SK-MEL-5 (cell line): ENCODE measurements at places on chromosomes 5 and 9. TPM values are rescaled to one million over a fixed set of nuclear protein-coding genes. Genes with fewer than 3 reads are reported as not detected.

SLC4A9 gene
- total RNA-seq, result 0.16 and 0.18 TPM in 2 replicates

C5orf52 gene
- total RNA-seq, result not detected in 2 replicates

- DNase-seq, result no peak
Observed at GRCh38 chr9:37030611-37030939, 3.5 kb downstream of the PAX5 start.

DNA sequence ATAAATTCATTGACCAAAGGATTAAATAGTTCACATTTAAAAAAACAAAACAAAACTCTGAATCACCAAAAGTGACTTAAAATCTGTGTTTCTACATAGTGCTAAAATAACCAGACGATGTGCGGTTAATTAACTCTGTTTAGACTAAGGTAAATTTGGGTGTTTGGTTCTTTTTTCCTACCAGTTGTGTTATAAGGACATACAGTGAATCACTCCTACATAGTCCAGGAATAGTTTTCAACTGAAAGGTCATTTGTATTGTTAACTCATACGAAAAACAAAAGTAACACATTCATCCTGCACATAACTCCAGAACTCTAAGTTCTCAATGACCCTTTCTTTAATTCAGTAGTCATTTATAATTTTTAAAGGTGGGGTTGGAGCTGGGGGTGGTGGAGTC is 203.7 kb downstream of the GLIS3 start:
- DNase-seq, result no peak

DNA sequence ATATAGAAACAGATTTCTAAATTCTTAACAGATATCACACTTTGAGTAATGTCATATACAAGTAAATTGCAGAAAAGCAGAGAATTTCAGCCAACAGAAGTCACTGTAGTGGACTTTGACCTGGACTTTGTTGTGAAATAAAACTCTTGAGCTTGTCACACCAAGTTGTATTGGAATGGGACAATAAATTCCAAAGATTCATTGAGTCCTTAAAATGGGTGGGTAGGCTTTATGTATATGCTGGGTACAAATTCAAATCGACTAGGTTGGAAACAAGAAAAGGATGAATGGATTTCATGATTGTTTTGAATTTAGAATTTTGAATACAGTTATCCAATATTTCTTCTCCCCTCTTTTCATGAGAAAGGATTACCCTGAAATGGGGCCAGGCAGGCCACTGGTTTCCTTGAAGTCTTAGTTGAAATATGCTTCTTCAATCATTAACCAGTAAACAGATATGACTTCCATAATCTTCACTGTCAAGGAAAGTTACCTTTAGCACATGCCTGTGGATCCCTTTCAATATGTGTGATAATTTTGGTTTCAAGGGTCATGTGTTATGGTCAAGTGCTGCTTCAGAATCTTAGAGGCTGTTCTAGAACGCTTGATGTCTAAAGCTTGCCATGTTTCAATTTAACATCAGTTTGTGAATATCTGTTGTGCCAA is 25.7 kb downstream of the PIP5K1B start:
- no peak for DNase-seq

GRCh38 chr9:136060671-136061371 is 34.3 kb downstream of the NACC2 start:
- DNase-seq, result no peak

GRCh38 chr5:114377946-114378345 is 16.1 kb downstream of the KCNN2 start:
- DNase-seq, result no peak

DNA sequence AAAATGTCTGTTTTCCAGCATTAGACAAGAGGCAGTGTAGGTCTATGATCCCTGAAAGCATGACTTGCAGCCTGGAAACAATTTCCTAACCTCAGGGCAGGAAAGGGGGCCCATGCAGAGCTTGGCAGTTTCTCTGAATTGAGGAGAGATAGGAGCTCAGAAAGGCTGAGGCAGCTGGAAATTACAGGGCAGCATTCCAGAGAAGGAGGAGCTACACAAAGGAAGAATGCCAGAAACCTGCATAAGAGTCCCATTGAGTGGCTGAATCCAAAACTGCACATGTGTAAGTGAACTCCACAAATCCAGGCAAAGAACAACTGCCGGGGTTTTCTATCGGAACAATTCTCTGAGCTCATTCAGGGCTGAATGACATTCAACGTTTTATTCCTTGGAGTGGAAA is 346.8 kb downstream of the PIK3R1 start:
- DNase-seq, result peak; percentile 74

BARHL1 gene
- total RNA-seq, result not detected in 2 replicates

ADAMTS6 gene
- 4.3 and 4.5 TPM in 2 replicates for total RNA-seq

ZNG1A gene
- total RNA-seq, result 8.6 and 10.5 TPM in 2 replicates

GRCh38 chr9:75084081-75084672 is 3.8 kb downstream of the NMRK1 start:
- peak; percentile 55 for DNase-seq

DNA sequence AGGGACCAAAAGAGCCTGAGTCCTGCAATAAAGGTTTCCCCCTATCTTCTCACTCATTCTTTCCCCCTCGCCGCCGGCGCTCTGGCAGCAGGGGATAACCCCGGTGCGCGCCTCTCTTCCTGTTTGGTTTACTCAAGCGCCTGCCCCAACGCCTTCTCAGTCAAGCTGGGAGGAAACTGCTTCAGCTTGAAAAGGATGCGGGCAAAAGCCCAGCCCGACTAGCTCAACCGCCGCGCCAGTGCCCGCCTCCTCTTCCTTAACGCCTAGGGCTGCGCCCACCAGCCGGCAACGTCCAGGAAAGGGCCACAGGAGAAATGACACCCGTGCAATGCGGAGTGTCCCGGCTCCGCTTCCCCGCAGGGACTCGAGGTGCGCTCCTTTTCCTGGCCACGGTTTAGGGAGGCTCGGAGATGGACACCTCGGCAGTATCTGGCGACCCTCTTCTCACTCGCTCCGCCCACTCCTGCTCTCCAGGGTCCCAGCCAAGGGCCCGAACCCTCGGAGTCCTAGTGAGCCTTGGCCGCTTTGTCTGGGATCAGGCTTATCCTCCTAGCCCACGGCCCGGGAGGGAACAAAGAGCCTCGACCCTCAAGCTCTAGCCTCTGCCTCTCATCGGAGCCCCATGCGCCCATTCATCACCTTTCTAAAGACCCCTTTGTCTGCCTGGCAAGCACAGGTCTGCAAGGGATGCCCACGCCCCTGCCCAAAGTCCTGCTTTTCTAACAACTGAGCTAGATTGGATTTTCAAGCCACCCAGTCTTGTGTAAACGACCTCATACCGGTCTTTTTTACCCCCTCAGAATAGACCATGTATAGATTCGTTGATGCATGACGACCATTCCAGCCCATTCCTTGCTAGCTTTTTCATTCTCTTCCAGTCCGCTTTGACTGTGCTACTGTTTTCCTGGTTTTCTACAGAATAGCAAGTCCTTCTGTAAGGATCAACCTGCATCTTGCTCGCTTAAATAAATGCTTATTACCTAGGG is 2.0 kb downstream of the ST8SIA4 start:
- DNase-seq, result peak; percentile 6

DNA sequence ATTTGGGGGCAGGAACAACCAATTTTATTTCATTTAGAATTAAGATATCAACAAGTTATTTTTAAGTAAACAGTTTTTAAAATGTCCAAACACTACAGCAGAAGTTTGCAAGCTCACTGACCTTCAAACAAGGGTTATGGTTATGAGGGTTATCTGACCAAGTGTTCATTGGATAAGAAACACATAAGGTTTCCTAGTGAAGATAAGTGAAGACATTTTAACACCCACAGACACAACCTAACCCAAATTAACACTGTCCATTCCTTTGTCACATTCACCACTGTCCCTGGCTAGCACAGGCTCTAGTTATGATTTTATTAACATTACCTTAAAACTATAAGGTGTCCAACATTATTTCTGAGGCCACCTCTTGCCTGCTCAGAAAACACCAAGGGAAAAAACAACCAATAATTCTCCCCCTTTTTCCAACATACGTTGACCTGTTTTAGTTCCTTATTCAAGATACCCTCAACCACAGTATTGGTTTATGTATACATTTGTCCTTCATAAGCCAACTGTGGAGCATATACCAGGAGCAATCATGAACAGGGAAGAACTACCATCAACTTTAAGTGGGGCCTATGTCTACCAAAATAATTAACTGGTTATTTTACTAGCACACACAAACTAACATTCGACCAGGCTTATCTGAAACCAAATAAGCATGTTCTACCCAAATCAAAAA is 4.0 kb downstream of the ETF1 start:
- DNase-seq, result no peak

DNA sequence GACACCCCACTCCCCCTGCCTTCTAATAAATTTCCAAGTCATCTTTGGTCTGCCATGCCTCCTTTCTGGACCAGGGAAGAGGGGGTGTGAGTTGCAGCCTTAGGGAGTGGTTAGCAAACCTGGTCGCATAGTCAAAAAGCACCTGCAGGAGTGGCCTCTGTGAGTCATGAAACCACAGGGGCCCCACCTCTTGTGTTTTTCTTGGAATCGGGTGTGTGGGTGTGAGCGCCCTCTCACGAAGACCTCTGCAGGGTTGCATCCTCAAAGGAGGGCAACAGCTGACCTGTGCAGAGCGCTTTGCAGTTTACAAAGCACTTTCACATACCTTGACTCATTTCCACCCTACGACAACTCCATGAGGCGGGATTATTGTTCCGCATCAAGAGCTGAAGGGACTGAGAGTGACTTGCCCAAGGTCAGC is 36.8 kb upstream of the TEX48 start:
- DNase-seq, result no peak

- no peak for DNase-seq
Observed at GRCh38 chr5:154477382-154478223, 424 bp downstream of the HAND1 start.

- DNase-seq, result no peak
Observed at GRCh38 chr5:100566382-100567141, 31.4 kb downstream of the FAM174A start.

DNA sequence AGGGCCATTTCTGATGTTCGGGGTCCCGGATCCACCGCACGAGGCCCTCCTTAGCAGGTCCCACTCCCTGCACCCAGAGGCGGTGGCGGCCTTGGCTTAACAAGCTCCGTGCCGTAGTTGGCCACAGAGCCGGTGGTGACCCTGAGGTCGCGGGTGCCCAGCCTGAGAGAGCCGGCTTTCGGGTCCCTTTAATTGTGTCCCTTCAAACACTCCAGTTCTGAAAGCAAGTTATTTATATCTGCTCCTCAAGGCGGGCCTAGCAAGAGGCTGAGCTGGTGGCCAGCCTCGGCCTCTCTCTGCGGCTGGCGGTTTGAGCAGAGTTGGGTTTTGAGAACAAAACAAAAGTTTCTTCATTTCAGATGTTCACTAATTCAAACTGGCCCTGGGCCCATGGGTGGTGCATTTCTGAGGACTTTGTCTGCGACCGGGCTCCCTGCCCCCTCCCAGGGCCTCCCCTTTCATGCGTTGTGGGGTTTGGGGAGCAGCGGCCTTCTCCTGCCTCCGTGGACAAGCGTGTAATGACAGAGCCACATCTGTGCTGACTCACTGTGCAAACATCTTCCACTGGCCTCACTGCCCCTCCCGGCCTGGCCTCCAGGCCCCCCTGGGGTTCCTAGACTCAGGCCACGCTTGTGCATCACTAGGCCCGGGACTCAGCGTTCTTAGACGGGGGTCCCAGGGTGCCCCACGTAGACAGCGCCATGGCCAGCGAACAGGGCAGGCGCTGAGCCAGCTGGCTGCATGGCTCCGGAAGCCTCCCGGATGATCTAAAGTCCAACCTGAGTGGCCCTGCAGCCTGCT is 49.4 kb upstream of the COL5A1 start:
- no peak for DNase-seq

PDCD1LG2 gene
- total RNA-seq, result not detected in 2 replicates

DNA sequence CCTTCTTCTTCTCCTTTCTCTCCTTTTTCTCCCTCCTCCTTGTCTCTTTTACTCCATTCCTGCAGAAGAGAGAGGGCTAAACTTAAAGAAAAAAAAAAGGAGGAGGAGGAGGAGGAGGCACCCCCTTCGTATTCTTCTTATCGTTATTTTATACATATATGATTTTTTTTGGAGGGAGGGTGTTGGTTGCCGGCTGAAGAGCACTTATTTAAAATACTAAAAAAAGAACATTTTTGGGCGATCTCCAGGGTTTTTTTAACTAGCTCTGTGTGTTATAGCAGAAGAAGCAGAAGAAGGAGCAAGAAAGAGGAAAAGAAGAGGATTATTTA is 381 bp downstream of the NR2F1 start:
- no peak for DNase-seq
